ENCODE measurements at places on chromosomes 12 and 14.

GRCh38 chr12:51678086-51678724 lies 87.2 kb downstream of the SCN8A start:
- no peak for DNase-seq

- no peak for DNase-seq
Observed at GRCh38 chr12:4648104-4648500, 749 bp downstream of the AKAP3 start.

GRCh38 chr14:23024612-23025075 lies 10.1 kb downstream of the PSMB5 start:
- DNase-seq = no peak

DNA sequence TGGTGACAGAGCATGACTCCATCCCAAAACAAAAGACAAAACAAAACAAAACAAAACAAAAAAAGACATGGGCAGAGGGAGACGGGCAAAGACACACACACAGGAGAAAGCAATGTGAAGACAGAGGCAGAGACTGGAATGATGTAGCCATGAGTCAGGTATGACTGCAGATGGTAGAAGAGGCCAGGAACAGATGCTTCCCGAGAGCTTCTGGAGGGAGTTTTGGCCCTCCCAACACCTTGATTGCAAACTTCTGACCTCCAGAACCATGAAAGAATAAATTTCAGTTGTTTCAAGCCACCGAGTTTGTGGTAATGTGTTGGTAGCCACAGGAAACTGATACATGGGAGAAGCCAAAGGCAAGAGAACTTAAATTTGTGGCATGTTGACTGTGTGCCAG lies 27.1 kb downstream of the VWF start:
- DNase-seq = no peak

- DNase-seq = no peak
Observed at GRCh38 chr12:6249580-6249979, 49.4 kb downstream of the CD9 start.

- no peak for DNase-seq
Observed at GRCh38 chr14:49754570-49755097, 13.3 kb upstream of the KLHDC2 start.

GRCh38 chr12:110111476-110112334 lies 12.5 kb upstream of the IFT81 start:
- no peak for DNase-seq

GRCh38 chr12:127619869-127620734 lies 646.9 kb upstream of the TMEM132C start:
- DNase-seq = no peak

DNA sequence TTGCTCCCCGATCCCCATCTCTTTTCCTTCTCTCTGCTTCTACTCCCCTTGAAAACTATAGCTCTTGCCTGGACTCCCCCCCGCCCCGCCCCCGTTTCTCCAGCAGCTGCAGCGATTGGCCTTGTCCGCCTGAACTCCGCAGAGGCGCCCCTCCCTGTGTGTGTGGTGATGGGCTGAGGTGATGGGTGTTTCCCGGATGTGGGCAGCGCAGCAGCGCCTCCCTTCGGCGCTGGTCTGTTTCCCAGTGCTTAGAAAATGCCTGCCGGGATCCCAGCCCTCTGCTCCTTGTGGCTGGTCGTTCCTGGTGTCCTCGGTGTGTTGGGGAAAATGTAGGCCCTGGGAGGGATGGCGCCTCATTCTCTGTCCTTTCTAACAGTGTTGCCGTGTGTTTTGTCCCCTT lies 43.3 kb downstream of the GALNT8 start:
- DNase-seq = no peak

GRCh38 chr12:70070494-70071007 lies 172.7 kb upstream of the CNOT2 start:
- no peak for DNase-seq

DNA sequence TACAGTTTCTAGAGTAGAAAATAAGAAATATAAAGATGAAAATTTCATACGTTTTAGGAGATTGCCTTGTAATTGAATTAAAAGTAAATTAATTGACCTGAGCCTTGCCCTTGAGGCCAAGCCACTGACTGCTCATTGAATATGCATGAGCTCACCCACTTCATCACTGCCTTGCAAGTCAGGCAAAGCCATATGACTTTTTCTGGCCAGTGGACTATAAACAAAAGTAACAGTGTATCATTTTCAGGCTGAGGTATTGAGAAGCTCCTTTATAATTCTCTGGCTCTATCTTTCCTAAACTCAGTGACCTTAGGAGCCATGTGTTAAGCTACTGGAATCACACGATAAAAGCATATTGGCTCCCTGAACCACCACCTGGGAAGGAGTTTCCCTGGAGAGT lies 369.3 kb downstream of the NUAK1 start:
- DNase-seq = no peak

- DNase-seq = no peak
Observed at GRCh38 chr14:22432348-22432976, 156.6 kb downstream of the DAD1 start.

DNA sequence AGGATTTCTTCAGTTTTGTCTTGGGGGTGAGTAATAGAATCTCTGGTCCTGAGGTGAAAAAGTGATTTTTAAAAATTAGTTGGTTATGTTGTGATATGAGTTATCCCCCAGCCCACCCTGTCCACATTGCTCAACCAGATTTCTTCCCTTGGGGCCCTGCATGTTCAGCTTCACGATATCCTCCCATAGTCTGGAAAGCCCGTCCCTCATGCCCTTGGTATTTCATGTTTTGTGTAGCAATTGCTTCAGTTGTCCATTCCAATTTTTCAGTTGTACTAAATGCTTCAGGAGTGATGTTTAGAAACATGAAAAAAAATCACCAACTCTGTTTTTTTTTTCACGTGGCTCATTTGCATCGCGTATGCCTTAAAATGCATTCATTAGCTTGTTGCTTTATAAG lies 17.5 kb upstream of the BICD1 start:
- no peak for DNase-seq

GRCh38 chr12:28065374-28065773 lies 92.8 kb upstream of the PTHLH start:
- no peak for DNase-seq

GRCh38 chr12:96121271-96121711 lies 72.9 kb upstream of the ELK3 start:
- no peak for DNase-seq

DNA sequence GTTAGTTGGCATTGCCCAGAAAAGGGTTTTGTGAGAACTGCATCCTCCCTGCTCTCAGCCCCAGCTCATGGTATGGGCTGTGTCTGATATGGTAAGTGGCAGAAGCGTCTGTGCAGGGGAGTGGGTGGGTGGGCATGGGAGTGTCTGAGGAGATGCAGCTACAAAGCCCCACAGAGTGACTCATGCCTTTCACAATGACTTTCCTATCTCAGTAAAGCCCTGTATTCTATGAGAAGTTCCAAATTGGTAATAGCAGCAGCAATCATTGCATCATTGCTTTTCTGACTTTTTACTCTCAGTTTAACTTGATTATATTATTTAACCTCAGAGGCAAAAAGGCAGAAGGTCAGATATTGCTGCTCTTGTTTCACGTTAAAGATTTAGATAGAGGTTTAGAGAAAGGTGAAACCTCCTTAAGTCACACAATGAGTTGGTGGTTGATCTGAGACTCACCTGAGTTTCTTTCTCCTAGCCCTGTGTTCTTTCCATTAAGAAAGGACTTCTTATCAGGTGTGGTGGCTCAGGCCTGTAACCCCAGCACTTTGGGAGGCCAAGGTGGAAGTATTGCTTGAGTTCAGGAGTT lies 171.7 kb downstream of the SLC5A8 start:
- no peak for DNase-seq

- DNase-seq = no peak
Observed at GRCh38 chr12:104583301-104583700, 126.6 kb downstream of the CHST11 start.

DNA sequence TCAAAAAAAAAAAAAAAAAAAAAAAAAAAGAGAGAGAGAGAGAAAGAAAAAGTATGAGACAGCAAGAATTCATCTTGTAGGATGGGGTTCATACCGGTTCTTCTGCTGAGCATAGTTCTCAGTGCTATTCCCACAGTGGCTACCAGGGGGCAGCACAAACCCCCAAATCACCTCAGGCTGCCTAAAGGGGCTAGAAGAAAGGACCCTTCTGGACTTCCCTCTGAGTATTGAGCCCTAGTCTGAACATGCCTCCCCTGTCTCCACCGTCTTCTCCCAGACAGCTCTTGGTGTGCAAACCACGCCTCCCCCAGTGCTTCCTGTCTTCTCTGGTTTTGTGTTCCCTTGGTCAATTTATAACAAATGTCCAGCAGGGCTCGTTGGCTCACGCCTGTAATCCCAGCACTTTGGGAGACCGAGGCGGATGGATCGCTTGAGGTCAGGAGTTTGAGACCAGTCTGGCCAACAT lies 31.3 kb upstream of the SMUG1 start:
- peak; percentile 42 for DNase-seq

GRCh38 chr14:22685467-22685866 lies 41.3 kb upstream of the OR6J1 start:
- DNase-seq = no peak

- no peak for DNase-seq
Observed at GRCh38 chr14:79328863-79329262, 882.4 kb downstream of the DIO2 start.

DNA sequence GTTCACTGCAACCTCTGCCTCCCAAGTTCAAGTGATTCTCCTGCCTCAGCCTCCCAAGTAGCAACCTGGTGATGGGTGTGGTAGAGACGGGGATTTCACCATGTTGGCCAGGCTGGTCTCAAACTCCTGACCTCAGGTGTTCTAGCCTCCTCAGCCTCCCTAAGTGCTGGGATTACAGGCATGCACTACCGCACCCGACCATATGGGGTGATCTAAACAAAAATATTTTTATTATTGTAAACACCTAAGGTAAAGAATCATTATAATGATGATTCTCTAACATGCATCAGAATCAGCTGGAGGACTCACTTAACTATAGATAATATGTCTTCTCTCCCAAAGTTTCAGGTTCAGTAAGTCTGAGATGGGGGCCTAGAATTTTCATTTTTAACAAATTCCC lies 96.2 kb upstream of the ALG10 start:
- DNase-seq = no peak

- DNase-seq = no peak
Observed at GRCh38 chr14:53260286-53260685, 107.2 kb upstream of the DDHD1 start.

DNA sequence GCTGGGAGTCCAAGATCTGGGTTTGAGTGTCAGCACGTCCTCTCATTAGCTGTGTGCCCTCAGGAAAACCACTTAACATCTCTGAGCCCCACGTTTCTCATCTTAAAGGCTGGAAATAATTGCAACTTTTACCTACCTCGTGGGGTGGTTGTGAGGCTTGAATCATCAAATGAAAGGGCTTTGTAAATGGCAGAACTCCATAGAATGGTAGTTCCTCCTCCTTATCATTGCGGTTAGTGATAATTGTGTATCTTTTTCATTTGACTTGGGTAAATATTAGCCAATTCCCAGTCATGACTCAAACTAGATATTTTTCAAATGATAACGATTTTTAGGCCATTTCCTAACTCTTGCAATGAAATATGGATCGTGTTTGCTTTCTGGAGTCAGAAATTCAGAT lies 205.5 kb downstream of the CHST11 start:
- DNase-seq = no peak

- DNase-seq = no peak
Observed at GRCh38 chr14:48398675-48399282, 723.4 kb upstream of the MDGA2 start.

DNA sequence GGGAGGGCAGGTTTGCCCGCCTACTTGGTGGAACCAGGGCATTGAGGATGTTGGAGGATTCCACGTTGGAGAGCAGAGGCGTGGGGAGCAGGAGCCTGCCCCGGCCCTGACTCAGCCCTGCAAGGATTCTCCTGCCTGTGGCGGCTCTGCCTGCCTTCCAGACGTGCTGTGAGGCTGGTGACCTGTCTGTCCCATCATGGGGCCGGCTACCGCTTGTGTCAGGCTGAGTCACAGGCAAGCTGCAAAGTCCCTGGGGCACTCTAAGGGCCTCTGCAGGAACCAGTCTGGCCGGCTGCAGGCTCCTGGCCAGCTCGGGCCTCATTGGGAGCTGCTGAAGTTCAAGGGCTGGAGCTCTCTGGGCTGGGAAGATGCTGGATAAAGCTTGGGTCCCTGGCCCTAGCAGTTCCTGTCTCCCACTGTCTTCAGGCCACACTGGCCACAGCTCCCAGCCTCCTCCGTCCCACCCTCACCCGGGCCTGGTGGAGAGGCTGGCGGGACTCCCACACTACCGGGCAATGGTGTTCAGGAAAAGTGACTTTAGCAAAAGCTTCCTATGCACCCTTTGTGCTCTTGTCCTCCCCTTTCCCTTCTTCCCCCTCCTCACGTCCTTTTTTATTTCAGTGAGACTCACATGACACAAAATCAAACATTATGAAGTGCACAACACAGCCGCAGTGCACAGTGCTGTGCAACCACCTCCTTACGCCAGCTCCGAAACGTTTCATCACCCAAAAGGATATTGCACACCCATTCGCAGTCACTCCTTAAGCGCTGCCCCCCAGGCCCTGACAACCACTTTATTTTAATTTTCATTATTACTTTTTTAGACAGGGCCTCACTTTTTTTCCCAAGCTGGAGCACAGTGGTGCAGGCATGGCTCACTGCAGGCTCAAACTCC lies 22.0 kb upstream of the ULK1 start:
- DNase-seq = no peak

GRCh38 chr14:54692284-54692772 lies 125.4 kb downstream of the SAMD4A start:
- no peak for DNase-seq

DNA sequence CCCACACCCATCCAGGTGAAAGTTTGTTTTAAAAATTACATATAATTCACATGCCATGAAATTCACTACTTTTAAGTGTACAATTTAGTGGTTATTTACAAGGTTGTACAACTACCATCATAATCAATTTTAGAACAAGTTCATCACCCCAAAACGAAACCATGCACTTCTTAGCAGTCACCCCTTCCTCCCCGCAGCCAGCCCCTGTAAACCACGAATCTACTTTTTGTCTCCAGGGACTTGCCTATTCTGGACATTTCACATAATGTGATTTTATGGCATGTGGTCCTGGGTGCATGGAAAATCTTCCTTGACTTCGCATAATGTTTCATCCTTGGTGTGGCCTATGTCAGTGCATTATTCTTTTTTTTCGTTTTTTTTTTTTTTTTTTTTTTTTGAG lies 19.2 kb upstream of the TRAF3 start:
- DNase-seq = no peak

- DNase-seq = no peak
Observed at GRCh38 chr12:67677166-67677565, 28.6 kb downstream of the DYRK2 start.

DNA sequence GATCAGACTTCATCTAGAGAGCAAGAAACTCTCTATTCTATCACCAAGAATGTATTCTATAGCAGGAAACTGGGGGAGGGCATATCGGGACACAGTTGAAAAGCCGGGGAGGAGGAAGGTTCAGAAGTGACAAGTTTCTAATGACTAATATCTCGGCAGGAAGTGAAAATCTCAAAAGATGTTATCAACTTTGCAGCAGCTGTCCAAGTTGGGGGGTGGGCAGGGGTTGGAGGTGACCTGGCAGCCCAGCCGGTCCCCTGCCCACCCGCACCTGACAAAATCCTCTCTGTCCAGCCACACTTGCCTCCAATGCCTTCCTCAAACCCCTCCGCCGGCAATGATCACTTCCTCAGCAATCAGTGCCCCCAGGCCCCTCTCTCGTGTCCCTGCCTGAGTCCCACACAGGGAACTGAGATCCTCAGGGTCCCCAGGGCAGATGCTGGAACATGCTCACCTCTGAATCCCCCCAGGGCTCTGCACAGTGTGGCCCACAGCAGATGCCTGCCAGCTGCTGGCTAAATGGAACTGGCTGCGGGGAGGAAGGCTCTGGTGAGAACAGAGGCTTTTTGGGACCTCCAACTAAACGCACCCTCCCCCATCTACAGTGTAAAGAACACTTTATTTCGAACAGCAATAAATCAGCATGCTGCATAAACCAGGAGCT lies 43.9 kb downstream of the CCDC88C start:
- DNase-seq = no peak

Measured in stimulated activated CD4-positive, alpha-beta T cell treated with anti-CD3 and anti-CD28 coated beads, Interleukin-1b, Interleukin-23, amount 100 ng/mL, for 1 hour (primary cell).